GM12865 (cell line): ENCODE measurements at places on chromosomes 6 and 20.
A peak's percentile ranks its signal among the peaks of the same experiment; 100 is the strongest.

DNA sequence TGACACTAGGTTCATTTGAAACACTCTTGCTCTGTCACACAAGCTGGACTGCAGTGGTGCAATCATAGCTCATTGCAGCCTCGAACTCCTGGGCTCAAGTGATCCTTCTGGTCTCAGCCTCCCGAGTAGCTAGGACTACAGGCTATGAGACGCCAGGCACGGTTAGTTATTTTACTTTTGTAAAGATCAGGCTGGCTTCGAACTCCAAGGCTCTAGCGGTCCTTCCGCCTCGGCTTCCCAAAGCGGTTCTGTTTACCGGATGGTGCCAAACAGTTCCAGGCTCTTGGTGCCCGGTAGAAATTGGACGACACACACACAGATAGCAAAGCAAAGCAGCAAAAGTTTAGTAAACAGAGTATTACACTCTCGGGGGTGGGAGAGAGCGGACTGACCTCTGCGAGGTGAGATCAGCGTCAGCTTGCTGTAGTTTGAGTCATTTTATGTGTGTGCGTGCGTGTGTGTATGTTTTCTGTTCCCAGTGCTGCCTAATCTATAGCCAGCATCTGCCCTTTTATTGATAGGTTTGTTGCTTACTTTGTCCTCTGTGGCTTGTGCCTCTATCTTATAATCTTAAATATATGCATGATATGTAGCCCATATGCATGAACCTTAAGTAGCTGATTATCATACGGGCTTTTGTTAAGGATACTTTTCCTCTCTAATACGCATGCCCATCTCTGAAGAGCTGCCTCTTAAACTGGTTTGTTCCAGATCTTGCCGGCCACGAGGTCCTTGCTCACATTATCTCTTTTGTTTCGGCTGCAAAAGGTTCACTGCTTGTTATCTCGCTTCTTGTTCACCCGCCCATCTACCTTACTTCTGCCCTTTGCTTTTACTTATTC lies 75.2 kb downstream of the OR2B2 start:
- DNase-seq = peak; percentile 90

DNA sequence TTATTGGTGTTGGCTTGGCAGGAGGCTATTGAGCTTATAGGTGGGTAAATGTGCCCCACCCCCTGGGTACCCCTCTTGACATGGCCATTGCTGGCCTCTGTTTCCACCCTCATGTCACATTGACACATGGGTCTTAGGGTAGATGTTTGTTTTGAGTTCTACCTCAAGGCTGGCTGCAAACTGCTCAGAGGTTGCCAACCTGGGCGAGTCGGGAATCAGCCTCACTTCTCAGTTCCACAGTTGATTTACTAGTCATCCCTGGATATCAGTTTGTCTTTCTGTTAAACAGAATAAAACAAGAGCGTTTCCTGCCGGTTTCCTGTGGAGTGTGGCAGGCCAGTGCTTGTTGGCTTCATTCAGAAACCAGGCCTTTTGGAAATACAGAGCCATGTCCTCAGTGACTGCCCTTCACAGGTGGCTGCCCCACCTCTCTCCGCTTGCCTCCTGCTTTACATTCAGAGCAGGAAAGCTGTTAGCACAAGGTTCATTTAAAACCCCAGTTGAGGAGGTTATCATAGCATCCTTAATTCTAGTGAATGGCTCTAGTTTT lies 105.6 kb downstream of the TCP11 start:
- no peak for DNase-seq

DNA sequence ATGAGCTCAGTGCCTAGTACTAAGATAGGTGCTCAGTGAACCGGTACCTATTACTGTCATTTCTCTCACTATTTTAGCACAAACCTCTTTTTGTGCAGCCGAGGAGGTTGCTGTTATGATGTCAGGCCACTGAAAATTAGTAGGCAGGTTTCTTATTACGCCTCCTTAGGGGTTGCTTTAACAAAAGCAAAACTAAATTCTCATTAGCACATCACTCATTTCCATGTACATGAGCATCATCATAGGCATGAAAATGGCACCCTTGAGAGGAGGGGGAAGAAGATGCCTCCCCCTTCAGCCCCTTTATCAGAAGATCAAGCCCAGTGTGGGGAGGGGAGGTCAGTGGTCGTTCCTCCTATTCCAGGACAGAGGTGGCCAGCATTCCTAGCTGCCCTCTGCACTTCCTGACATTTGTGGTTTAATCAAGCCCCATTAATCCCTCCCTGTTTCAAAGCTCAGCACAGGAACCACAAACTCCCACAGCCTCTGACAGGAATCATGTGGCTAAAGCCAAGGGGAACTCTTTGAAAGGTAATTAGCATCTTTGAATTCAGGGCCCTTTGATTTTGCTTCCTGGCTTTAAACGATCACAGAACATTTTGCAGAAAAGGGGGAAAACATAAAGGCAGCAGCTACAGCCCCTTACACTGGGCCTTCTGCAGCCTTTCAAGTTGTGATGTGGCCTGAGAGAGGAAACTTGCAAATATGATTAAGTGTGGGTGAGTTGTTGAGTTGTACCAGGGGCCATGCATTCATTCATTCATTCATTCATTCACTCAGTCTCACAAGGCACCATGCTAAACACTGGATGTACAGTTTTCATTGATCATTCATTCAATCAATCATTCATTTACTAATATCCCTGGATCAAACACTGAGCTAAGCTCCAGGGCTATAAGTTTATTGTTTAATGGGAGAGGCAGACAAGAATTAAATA lies 31.9 kb upstream of the PSMF1 start:
- no peak for DNase-seq

GRCh38 chr6:85798931-85799652 lies 156.4 kb upstream of the SYNCRIP start:
- DNase-seq = no peak

DNA sequence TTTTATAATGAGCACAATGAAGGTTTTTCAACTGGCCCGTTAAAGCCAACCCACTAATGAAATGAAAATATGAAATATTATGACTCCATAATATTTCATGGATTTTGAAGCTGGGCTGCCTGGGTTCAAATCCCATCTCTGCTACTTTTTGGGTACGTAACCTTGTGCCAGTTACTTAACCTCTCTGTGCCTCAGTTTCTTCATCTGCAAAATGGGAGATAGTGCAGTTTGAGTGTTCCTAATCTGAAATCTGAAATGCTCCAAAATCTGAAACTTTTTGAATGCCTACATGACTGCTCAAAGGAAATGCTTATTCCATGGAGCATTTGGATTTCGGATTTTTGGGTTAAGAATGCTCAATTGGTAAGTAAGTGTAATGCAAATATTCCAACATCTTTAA lies 29.5 kb downstream of the PTPRA start:
- DNase-seq = no peak

DNA sequence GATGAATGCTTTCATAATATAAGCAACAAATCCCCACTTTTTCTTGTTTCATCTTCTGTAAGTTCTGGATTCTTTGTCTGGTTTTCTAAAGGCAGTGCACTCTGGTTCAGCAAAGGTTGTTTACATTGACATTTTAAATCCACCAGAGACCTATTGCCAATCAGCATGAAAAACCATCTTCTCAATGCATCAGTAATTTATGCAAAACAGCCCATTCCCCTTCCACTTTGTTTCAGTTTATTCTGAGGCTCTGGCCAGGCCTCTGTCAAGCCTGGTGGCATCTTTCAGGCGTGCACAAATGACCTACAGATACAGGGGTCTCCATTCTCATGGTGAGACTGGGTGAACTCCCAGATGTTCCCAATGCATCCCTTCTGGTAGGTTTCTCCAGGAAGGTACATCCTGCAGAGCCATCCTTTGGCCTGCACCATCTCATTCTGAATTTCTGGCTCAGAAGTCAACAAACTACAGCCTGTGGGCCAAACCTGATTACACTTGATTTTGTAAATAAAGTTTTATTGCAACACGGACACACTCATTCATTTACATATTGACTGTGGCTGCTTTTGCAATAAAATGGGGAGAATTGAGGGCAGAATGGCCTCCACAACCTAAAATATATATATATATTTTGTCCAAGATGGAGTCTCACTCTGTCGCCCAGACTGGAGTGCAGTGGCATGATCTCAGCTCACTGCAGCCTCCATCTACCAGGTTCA lies 405.4 kb downstream of the PREX1 start:
- peak; percentile 20 for DNase-seq

GRCh38 chr20:37315021-37315451 lies 25.6 kb downstream of the MANBAL start:
- DNase-seq = no peak
